Sigmoid colon (tissue), 7 donors: ENCODE measurements at places on chromosomes 4 and X. TPM values are rescaled to one million over a fixed set of nuclear protein-coding genes. Genes with fewer than 3 reads are reported as not detected.

Gene SGMS2
- 4.2 TPM for polyA plus RNA-seq

Gene ZCCHC18
- 4.2 TPM for polyA plus RNA-seq

DNA sequence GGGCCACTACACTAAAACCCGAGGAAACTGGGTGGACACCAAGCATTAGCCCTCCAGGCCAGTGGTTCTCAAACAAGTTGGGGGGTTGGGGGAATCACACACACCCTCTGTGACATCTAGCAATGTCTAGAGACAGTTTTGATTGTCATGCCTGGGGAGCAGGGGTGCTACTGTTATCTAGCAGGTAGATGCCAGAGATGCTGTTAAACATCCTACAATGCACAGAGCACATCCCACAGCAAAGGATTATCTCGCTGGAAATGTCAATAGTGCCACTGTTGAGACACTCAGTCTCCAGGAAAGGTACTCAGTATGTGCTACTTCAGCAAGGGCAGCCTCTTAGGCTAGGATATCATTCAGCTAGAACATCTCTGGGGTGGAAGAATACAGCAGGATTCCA lies 1.3 kb downstream of the SMC1A start:
- DNase-seq = no peak

DNA sequence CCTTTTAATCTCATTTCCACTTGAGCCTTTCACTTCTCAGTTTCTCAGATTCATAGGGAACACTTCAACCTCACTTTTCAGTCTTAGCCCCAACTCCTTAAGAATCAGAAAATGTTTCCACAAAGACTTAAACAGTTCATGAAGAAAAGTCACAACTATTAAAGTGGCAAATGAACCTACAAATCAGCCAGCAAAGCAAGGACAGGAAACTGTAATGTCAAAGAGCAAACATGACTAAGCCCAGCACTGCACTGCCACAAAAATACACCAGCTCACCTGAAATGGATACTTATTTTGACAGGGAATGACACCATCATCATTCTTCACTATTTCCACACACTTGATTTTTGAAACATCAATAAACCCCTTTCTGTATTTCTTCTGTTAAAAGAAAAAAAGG lies 41.8 kb upstream of the TXK start:
- no peak for DNase-seq
